ENCODE measurements at places on chromosomes 4 and X.

DNA sequence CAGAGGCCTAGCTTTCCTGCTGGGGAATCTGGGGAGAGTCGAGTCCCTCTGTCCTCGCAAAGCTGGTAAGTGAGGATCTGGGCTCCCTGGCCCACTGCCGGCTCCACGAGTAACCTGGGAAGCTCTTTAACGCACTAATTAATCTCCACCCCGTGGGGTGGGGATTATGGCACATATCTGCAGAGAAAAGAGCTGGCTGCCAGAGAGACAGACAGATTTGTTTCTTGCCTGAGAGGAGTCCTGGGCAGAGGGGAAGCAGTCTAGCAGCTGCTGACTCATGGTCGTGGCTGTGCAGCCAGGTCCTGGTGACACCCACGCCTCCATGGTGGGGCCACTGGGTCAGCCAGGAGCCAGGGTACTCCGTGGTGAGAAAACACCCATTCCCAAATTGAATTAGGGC, 14.0 kb downstream of the SORCS2 start:
- DNase-seq: no peak

DNA sequence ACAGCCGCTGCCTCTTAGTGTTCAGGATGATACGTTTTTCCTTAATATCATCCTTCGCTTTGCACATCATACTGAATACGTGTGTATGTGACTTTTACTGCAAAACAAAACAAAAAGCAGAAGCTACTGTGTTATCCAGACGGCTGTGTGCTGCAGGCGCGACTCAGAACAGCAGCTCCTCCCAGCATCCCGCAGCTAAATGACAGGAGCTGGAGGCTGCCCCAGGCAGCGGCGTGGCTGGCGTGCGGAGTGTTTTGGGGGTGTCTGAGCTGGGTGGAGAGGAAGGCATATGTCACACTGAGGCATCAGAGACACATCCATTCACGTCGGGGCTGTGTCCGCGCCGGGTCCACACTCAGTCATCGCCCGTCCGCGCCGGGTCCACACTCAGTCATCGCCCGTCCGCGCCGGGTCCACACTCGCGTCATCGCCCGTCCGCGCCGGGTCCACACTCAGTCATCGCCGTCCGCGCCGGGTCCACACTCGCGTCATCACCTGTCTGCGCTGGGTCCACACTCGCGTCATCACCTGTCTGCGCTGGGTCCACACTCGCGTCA, 16.6 kb downstream of the PCGF3 start:
- no peak for DNase-seq

- no peak for DNase-seq
These were observed 13.1 kb upstream of the NDST4 start for GRCh38 chr4:115126491-115126890.

- DNase-seq: no peak
These were observed 168.9 kb downstream of the GPAT3 start for GRCh38 chr4:83704786-83705185.

- DNase-seq: no peak
These were observed 6.5 kb downstream of the ZFYVE28 start for GRCh38 chr4:2411786-2412510.

GRCh38 chrX:30039768-30040167, 175.6 kb upstream of the MAGEB2 start:
- no peak for DNase-seq

DNA sequence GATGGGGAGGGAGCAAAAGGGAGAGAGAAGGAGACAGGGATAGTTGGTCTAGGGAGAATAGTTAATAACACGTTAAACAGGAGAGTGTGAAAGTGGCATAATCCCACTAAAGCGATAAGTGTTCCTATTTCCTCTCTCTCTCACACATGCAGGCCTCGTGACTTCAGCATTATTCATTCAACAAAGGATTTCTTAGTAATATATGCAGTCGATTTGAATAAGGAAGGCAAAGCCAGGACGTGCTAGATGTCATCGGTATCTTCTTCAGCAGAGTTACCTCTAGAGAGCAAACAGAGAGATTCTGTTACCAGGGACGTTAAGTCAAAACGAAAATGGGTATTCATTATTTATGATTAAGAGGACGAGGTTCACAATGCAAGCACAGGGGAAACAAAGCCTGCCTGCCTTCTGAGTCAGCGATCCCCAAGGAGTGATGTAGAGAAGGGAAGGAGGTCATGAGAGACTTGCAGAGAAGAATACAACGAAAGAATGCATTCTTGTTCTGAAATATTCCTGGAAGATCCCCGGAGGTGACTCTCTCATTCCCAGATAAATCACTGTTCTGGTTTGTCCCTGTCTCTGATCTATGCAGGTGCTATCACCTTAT, 1048.4 kb downstream of the NLGN4X start:
- no peak for DNase-seq

- DNase-seq: no peak
These were observed 62.2 kb upstream of the IL13RA1 start for GRCh38 chrX:118665204-118665603.

DNA sequence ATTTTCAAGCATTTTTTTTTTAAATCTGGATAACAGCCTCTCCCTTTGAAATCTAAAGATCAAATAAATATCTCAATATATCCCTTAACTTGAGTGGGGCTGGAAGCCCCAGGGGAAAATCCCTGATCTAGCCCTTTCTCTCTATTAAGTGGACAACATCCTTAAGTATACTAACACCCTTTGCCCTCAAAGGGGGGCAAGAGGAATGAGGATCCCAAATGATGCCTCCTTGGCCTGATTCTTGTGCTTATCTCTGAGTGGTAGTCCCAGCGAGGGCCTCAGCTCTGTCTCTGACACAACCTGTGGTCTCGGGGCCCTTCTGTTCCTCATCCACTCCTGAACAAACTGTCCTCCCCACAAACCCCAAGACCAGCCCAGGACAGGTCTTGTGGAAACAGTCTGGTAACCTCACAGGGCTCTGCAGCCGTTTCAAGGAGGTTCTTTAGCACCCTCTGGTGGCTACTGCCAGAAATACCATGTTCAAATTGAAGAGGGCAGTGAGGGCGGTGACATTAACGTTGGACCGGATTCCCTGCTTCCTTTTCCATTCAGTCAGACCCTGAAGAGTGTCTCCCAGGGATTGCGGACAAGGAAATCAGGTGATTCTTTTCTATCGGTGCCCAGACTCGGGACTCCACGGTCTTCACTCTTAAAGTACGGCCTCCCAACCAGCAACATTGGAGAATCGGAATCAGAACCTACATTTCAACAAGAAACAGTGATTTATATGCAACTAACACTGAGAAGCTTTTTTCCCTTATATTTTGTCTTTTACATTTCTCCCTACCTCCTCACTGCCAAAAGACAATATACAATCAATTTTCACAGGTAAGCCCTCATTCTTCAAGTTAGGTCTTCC, 13.0 kb downstream of the CXCL13 start:
- peak; percentile 76 for DNase-seq

DNA sequence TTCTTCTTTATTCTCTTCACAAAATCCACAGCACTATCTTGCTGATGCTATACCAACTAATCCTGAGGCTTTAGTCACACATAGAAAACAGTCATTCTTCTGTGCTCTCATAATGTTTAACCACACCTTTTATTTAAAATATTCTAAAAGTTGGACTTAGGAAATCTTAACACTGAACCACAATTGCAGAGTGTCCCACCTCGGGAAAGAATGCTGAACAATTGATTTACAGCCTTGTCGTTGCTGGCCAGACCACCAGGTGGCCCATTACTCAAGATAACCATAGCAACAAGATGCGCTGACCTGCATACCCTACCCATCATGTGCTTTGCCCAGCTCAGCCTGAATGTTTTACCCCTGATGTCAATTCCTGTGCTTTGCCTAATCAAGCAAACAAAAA, 100.8 kb downstream of the ARSJ start:
- no peak for DNase-seq

GRCh38 chrX:1283741-1284140, 15.1 kb downstream of the CSF2RA start:
- no peak for DNase-seq
